Body of pancreas (tissue), 4 donors: ENCODE measurements at places on chromosomes 4 and X.

GRCh38 chr4:35739308-35739707, 505.0 kb downstream of the ARAP2 start:
- no peak for DNase-seq

- DNase-seq, result peak; percentile 26
These were observed 47.0 kb upstream of the SCOC start for GRCh38 chr4:140326395-140326993.

- DNase-seq, result no peak
These were observed 615.6 kb downstream of the CENPC start for GRCh38 chr4:66929748-66930147.

DNA sequence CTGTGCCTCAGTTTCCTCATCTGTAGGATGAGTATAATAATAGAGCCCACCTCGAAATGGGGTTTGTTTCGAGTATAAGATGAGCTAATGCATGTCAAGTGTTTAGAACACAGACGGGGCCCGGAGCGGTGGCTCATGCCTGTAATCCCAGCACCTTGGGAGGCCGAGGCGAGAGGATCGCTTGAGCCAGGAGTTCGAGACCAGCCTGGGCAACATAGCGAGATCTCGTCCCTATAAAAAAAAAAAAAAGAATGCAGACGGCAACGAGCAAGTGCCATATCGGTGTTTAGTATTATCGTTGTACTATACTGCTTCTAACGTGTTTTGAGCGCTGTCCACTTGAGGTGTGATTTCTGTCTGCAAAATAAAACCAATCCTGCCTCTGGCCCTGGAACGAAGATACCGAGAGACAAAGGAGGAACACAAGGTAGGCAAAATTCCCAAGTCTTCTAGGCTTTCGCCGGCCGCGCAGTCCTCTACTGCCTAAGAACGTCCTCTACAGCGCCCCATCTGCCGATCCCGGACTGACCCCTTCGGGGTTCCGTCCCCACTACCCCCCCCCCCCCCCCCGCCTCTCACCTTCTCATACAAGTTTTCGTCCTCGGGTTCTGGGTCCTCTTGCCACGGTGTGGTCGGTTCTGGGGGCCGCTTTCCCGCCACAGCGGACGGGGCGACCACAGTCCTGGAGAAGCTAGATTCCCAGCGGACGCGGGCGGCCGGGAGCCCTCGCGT, 442 bp downstream of the NDUFB11 start:
- DNase-seq, result peak; percentile 45

DNA sequence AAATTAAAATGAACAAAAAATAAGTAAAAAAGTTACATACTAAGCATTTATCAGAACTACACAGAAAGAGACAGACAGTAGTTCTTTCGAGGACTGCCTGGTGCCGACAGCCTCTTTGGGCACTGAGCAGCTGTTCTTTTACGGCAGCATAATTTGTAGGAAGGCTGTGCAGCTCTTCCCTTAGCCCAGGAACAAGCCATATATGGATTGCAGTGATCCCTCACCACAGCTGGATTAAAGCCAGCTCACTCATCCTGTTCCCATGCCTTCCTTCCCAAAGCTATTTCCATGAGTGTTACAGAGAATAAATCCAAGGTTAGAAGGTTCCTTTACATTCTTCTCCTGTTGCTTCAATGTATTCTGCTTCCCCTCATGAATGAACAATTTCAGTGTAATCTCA, 71.7 kb downstream of the DDX60L start:
- peak; percentile 31 for DNase-seq

DNA sequence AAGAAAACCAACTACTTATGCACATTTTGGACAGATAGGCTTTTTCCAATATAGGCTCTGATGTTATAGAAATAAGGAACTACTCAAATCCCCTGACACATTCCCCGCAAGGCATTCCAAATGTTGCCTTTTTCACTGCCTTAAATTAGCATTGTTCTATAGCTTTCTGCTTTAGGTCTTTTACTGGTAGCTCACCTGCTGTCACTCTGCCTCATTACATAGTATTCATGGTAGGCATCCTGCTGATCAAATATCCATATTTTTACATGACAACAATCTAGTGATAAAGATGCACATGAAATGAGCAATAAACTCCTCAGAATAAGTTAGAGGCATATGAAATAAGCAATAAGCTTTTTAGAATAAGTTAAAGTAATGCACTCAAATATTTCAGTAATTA, 542.7 kb downstream of the FAM133A start:
- DNase-seq, result no peak

- DNase-seq, result no peak
These were observed 82.0 kb upstream of the FREM3 start for GRCh38 chr4:143782521-143782920.

DNA sequence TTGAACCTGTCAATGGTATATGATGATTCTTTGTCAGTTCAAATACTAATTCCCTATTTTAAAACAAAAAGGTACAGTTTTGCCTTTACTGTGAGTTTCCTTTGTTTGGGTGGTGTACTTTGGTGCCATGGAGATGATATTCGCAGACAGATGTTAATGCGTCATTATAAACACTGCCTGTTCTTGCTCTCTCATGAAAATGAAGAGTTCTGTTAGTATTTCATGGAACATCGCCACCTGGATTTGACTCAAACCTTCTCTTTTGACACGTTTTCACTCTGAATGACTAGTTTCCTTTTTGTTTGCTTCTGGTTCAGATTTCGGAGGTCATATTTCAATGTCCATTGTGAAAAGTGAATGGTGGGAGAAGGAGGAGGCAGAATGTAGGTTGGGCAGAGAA, 6.9 kb upstream of the CTSO start:
- DNase-seq, result no peak

- DNase-seq, result no peak
These were observed 57.9 kb upstream of the TMPRSS11A start for GRCh38 chr4:68021185-68021584.

- DNase-seq, result no peak
These were observed 24.0 kb downstream of the PLRG1 start for GRCh38 chr4:154526151-154526550.

DNA sequence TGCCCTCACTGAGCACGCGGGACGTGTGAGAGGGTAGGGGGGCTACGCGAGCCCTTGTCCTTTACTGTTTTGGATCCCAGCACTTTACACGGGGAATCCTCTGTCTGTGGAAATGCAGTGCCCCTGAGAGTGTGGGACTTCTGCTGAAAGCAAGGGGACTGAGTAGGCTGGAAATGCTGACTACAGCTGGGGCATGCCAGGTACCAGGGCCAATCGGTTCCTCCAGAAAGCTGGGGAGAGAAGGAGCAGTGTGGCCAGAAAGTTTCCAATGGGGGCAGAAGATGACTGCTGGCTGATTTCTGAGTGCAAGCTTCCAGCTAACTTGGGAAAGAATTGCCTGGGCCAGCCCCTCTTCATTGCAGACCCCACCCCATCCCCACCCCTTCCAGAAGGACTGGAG, 1.5 kb downstream of the NHSL2 start:
- DNase-seq, result no peak

- no peak for DNase-seq
These were observed 10.1 kb upstream of the NEUROG2 start for GRCh38 chr4:112526061-112526460.

DNA sequence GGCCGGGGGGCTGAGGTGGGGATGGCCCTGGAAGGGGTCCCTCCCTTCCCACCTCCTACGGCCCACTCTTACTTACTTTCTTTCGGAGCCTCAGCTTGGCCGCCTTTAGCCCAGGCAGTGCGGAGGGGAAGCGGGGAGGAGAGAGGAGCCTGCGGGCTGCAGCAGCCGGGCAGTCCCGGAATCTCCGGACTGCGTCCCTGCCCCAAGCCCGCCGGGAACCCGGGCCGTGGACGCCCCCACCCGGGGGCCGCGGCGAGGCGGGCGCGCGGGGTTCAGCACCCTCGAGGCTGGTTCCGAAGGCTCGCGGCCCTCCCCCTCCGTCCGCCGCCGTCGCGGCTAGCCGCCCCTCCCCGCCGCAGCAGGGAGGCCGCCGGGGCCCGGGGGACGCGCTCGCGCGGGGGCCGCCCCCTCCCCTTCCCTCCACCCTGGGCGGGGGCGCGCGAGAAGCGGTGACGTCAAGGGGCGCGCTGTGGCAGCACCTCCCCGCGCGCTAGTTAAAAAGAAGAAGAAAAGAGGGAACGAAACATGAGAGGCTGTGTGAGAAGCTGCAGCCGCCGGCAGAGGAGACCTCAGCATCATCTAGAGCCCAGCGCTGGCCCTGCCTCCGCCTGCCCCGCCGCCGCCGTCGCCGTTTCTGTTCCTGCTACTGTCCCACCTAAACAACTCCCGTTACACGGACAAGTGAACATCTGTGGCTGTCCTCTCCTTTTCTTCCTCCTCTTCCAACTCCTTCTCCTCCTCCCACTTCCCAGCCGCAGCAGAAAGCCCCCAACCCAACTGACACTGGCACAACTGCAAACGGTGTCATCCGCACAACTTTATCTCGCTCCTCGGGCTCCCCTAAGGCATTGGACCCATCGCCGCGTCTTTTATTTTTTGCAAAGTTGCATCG, at the start of gene HHIP:
Gene HHIP, plus strand, starts transcription at position 526 of the 892 bp plus-strand sequence. CDS start 520 bp downstream, outside the sequence.
- peak; percentile 33 for DNase-seq

DNA sequence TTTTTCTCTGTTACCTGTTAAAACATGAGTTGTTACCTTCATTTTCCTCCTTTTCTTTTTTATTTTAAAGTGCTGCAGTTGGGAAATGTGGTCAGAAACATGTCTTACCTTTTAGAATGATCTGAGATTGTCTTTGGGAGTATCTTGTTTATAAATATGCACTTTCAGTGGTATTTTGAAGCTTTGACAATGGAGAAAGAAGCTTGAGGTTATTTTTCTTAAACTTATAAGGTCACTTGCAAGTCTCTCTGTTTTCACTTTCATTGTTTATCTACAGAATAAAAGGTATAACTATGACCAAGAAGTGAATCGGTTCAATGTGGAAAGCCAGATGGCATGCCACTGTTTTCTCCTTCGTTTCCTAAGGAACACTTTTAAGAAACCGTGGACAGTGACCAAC, 167.5 kb upstream of the SLC7A11 start:
- no peak for DNase-seq

- DNase-seq, result no peak
These were observed 58.3 kb downstream of the PDHA2 start for GRCh38 chr4:95898226-95898625.

- peak; percentile 36 for DNase-seq
These were observed 1.4 kb upstream of the MAGED1 start for GRCh38 chrX:51891821-51892551.

DNA sequence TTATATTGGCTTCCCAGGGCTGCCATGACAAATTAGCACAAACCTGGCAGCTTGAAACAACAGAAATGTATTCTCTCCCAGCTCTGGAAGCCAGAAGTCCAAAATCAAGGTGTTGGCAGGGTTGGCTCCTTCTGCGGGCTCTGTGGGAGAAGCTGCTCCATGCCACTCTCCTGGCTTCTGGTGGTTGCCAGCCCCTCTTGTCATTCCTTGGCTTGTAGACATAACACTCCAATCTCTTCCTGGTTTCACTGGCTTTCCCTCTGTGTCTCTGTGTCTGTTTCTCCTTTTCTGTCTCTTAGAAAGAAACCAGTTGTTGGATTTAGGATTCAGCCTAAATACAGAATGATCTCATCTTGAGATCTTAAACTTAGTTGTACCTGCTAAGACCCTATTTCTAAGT, 85.5 kb downstream of the USP46 start:
- no peak for DNase-seq

- no peak for DNase-seq
These were observed 47.8 kb downstream of the SHISA3 start for GRCh38 chr4:42445038-42445437.

DNA sequence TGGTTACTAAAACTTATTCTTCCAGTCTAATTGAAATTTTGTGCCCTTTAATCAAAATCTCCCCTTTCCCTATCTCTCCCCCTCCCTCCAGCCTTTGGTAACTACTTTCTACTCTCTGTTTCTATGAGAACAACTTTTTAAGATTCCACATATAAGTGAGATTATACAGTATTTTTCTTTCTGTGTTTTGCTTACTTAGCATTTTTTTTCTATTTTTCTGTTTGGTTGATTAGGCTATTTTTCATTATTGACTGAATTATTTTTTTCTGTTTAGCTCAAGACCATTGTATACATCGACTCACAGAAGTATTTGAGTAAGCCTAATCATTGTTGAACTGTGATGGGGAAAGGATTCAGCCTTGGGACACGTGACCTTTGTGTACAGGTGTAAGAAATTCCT, 116.4 kb downstream of the PHEX start:
- no peak for DNase-seq

- no peak for DNase-seq
These were observed 22.4 kb upstream of the NEIL3 start for GRCh38 chr4:177287255-177287654.

DNA sequence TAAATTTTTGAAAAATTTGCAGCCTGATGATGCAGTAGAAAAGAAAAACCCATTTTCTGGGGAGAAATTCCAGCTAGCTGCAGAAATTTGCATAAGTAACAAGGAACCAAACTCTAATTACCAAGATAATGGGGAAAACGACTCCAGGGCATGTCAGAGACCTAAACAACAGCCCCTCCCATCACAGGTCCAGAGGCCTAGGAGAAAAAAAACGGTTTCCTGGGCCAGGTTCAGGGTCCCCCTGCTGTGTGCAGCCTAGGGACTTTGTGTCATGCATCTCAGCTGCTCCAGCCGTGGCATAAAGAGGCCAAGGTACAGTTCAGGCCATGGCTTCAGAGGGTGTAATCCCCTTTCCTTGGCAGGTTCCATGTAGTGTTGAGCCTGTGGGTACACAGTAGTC, 733.7 kb upstream of the CT83 start:
- no peak for DNase-seq

DNA sequence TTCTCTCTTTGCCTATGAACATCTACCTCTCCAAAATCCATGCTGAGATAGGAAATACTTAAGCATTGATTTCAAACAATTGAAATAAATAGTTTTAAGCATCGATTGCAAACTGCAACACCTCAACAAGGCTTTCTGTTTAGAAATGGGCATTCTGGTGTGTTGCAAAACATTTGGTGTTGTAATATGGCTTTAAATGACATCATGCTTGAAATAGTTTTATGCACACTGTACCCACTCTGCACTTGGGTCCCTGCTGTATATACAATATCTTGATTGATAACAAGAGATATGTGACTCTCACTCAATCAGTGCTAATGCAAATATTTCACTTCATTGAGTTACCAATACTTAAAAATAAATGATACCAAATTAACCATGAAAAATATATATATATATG, 964.9 kb upstream of the GRIA3 start:
- no peak for DNase-seq

GRCh38 chr4:132839070-132839469, 310.0 kb upstream of the PCDH10 start:
- DNase-seq, result no peak

DNA sequence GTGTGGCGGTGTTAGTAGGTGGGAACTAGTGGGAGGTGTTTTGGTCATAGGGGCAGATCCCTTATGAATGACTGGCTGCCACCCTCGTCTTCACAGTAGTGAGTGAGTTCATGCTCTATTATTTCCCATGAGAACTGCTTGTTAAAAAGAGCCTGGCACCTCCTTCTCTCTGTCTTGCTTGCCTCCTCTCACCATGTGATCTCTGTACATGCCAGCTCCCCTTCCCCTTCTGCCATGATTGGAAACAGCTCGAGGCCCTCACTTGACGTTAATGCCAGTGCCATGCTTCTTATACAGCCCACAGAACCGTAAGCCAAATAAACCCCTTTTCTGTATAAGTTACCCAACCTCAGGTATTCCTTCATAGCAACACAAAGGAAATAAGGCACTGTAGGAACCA, 21.7 kb downstream of the PNMA6F start:
- DNase-seq, result no peak

- DNase-seq, result no peak
These were observed 392.8 kb upstream of the NR3C2 start for GRCh38 chr4:148834804-148835631.
